ENCODE measurements at places on chromosomes 16 and 17.

- no peak for DNase-seq
Measured at GRCh38 chr17:57752031-57752905, 7.2 kb upstream of the CCDC182 start.

- DNase-seq: no peak
Measured at GRCh38 chr17:44530896-44531418, 26.3 kb upstream of the FZD2 start.

GRCh38 chr16:54493061-54493460 is 206.5 kb upstream of the IRX3 start:
- DNase-seq: no peak

DNA sequence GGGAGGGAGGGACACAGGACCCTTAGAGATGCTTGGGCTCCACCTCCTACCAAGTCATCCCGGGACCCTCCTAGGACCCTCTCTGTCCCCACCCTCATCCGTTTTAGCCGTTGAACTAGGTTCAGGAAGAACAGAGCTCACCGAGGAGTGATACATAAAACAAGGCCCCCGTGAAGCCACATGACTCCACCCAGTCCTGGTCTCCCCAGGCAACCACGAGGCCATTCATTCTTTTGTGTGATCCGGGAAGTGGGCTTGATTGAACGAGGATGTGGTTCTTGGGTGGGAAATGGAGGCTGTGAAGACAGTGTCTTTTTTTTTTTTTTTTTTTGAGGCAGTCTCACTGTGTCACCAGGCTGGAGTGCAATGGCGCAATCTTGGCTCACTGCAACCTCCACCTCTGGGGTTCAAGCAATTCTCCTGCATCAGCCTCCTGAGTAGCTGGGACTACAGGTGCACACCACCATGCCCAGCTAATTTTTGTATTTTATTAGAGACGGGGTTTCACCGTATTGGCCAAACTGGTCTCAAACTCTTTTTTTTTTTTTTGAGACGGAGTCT is 14.8 kb downstream of the TRARG1 start:
- no peak for DNase-seq

DNA sequence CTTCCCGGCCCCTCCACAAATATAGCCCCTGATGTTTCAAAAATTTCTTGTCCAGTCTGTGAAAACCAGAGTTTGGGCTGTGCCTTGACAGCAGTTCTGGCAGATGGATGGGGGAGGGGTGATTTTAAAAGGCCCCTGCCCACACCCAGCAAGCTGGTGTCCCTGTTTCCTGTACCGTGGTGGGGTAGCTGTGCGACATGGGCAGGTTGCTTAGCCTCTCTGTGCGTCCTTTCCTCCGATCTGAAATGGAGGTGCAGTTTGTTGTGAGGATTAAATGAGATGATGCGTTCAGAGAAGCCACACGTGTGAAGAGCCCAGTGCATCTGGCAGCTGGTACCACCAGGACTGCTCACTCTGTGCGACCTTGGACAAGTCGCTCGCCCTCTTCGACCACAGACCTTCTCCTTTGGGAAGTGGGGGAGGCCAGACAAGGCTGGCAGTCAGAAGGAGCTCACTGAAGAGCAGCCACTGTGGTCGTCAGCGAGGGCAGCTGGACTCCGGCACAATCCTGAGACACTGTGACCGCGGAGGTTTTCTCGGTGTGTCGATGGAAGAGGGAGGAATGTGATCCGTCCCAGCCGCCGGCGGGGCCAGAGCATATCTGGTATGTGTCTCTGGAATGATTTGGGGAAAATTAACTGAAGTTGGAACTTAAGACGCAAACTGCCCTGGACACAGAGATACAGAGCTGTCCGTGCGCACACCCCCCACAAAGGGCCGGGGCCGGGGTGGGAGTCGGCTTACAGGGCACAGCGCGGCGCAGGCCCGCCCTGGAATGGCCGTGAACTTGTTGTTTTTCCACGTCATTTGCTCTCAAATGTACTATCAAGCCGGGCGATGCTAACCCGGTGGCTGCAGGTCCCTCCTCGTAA is 721 bp upstream of the WFIKKN2 start:
- DNase-seq: no peak

Data from activated naive CD4-positive, alpha-beta T cell (primary cell).